NCI-H2227 treated with DMSO at 0.1 percent for 48 hours (cell line): ENCODE measurements at places on chromosomes 5 and 9.

- no peak for DNase-seq
Measured at GRCh38 chr9:32820322-32820721, 37.0 kb downstream of the TMEM215 start.

- DNase-seq, result no peak
Measured at GRCh38 chr9:95084254-95084934, 233.1 kb downstream of the FANCC start.

- no peak for DNase-seq
Measured at GRCh38 chr5:177470759-177471536, 2.5 kb downstream of the DBN1 start.

DNA sequence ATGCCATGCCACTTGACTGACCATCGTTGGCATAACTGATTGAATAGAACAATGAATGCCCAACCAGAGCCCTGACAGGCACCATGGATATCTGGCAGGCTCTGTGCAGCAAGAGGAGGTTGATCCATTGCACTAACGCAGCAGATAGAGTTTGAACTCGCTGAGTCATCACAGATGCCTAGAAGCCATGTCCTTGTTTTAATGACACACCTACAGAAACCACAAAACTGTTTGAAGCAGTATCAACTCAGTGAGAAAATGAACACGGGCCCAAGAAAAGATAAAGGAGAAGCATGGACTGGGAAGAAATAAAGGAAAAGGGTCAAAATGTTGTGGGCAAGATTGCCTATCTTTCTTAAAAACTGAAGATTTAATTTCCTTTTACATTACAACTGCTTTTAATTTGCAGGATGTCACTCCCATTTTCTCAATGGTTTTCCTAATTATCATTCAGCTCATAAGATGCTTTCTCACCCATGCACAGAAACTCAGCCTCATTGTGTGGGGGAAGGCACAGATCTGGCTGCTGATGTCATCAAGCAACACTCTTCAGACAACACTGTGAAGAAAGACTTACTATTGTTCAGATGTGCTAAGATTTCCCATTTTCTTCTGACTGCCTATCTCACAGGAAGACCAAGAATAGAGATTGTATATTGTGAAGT, 129.0 kb downstream of the PIK3R1 start:
- no peak for DNase-seq
